Eye (tissue), 1 donor: ENCODE measurements at places on chromosomes 7 and 10.

GRCh38 chr10:71391701-71392100, 5.0 kb upstream of the CDH23 start:
- no peak for DNase-seq

DNA sequence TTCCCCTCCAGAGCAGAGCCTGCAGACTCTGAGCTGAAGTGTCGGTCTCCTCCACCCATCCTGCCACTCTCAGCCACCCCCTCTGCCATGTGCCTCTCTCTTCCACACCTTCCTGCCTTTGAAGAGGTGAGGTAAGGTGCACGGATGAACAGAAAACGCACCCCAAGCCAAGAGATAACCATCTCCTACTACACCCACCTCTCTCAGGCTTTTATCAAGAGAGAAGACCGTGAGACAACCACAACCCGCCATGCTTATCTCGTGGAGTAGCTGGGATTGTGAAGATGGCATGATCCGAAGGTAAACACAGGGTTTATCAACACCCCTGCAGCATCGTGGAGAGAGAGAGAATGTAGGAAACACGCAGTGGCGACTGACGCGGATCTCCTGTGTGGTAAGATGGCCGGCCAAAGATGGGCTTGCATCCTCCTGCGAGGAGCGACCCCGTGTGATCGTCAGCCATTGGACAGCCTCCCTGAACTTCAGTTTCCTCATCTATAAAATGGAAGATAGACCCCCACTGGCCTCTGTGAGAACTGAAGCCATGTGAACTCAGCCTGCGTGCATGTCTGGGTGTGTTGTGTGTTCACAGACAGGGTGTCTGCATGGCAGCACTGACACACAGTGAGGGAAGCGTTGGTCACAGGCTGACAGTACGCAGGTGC, 219.0 kb downstream of the DIP2C start:
- no peak for DNase-seq

GRCh38 chr10:72353028-72353964, 1.4 kb downstream of the DNAJB12 start:
- DNase-seq: peak; percentile 50

- DNase-seq: peak; percentile 20
These were observed 241.5 kb downstream of the PHTF2 start for GRCh38 chr7:78039790-78040776.

GRCh38 chr7:45638916-45639315, 64.7 kb downstream of the ADCY1 start:
- no peak for DNase-seq

GRCh38 chr10:31847515-31847914, 81.1 kb downstream of the ARHGAP12 start:
- no peak for DNase-seq

DNA sequence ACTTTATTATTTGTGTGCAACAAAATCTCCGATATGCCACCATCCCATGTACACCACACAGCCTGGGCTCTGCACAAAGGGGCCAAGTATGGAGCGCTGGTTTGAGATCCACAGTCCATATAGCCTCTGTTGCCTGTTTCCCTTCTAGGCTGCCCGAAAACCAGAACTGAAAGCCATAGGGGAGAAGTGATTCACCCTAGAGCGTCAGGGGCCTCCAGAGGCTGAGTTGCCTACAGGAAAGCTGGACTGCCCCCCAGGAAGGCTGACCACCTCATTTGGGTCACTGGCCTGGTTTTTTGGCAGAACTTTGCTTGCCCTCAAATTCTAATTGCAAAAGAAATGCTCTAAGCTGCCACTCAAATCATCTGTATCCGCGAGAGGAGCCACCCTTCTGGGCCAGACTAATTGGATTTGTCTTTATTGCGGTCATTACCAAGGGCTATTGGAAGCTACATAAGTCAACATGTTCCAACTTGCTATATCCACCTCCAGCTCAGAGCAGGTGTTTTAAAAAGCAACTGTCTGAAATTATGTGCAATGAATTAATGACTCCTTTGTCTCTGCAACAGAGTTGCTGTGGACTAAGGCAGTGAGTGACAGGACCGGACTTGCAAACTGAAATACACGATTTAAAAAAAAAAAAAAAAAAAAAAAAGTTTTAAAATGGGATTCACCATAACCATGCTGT, 28.3 kb upstream of the FRMD4A start:
- DNase-seq: peak; percentile 25

- no peak for DNase-seq
These were observed 14.8 kb upstream of the LSM8 start for GRCh38 chr7:118169146-118169545.

DNA sequence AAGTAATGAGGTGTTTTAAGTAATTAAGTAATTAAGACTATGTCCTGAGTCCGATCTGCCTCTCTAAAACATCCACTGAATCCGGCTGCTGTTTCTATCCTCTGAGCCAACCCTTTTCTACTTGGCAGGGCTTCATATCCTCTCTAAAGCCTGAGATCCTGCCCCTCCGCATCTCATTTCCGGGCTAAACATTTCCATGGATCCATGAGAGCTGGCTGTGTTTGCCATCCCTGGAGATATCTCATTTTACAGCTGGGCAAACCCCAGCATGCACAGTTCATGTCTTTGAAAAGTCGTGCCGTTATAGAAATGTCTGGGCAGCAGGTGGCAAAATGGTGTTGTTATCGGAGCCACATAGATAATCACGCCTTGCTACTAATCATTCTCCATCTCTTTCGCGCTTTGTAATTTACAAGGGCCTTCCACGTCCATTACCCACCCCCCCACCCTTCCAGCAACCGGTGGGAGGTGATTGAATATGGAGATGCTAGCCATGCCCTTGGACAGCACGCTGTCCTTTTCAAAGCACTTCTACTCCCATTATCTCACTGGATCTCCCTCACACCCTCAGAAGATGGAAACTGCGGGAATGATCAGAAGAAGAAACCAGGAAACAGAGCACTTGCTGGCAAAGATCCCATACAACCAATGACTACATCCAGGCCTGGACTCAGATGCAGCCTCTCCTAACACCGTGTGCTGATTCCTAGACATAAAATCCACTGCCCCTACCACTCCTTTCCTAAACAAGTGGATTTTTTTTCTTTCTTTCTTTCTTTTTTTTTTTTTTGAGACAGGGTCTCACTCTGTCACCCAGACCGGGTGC, 1189.2 kb downstream of the TYW1 start:
- DNase-seq: peak; percentile 71

GRCh38 chr7:90817846-90818245, 221.7 kb downstream of the CDK14 start:
- peak; percentile 16 for DNase-seq

DNA sequence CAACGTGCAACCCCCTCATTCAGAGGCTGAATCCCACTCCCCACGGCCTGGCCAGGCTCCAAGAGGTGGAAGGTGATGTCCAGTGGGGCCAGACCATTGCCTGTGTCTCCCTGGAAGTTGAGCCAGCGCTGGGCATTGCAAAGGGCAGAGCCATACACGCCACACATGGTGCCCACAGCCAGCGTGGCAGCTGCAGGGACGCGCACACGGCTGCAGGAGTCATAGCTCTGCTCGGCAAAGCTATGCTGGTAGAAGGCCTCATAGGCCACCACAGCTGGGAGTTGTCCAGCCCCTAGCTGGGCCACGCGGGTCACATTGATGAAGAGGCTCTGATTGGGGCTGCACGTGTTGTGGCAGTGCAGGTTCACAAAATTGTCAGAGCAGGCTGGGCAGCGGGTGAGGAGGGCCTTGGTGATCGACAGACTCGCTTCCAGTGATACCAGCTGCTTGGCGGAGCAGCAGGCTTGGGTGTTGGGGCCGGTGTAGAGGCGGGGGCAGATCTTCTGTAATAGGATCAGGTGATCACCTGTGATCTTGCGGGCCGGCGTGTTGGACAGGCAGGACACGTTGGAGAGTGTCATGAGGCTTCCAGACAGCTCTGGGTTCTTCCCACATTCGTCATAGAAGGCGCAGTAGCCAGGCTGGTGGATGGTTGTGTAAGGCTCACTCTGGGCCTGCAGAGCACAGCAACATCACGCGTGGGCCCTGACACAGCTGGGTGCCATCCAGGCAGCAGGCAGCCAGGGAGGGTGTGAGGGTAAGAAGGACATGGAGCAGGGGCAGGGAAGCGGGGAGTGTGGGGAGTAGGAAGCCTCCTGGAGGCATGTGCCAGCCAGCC, 1.2 kb downstream of the NPC1L1 start:
- DNase-seq: no peak

- DNase-seq: peak; percentile 54
These were observed 138.4 kb upstream of the TNS3 start for GRCh38 chr7:47720141-47720906.

DNA sequence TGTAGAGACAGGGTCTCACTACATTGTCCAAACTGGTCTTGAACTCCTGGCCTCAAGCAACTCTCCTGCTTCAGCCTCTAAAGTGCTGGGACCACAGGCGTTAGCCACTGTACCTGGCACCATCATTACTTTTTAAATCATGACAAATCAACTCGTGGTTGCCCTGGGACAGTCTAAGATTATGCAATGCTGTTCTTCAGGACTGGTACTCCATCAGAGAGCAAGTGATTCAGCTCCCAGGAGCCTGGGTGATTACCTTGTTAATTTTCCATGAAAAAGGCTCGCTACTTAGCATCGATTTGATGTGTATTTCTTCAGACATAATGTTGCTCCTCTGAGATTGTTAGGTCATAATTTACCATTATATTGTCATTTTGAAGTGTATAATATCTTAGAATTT, 158.9 kb upstream of the STEAP4 start:
- no peak for DNase-seq

- DNase-seq: no peak
These were observed 10.2 kb upstream of the FAM13C start for GRCh38 chr10:59372543-59372942.

DNA sequence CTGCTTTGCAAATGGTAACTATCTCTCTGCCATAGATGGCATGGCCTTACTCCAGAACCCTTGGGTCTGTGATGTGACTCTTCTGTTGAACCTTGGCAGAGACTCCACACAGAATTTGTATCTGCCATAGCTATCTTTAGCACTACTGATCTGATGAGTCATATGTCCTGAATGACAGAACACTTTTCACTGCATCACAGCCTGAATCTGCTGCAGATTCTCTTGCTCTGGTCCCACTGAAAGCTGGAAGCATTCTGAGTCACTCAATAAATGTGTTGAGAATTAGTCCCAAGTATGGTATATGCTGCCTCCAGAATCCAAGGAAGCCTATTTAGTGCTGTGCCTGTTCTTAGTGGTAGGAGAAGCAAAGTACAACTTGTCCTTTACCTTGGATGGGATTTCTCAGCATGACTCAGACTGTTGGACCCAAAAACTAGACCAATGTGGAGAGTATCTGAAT, 39.5 kb upstream of the ANKRD1 start:
- DNase-seq: no peak

GRCh38 chr7:12431886-12432556, 28.4 kb upstream of the VWDE start:
- no peak for DNase-seq

DNA sequence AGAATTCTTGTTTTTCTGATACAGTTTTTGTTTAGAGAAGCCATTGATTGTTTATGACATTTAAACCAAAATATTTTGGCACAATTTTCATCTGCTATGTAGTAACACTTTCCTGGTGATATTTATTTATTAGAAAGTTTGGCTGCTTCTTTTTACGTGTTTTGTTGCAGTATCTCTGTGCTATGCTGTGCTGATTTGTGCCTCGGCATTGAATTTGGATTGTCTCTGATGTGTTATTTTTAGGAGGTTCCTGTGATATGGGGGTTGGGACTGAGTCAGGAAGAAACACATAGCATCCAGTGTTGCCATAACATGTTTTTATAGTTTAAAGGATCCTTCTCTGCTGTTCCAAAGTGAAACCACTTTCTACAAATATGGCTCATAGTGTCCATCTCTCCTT, 1197.7 kb upstream of the LRRN3 start:
- DNase-seq: no peak

DNA sequence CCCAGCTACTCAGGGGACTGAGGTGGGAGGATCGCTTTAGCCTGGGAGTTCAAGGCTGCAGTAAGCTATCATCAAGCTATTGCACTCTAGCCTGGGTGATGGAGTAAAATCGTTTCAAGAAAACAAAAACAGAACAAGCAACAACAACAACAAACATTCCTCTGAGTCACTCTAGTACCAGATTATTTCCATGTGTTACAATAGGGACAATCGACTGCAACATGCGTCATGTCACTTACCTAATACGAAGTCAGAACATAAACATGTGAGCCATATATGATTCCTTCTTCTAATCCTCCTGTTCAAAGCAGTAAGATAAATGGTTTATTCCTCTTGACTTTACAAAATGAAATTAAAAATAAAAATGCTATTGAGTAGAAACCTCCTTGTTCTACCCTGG, 57.3 kb downstream of the ZNF438 start:
- DNase-seq: no peak

DNA sequence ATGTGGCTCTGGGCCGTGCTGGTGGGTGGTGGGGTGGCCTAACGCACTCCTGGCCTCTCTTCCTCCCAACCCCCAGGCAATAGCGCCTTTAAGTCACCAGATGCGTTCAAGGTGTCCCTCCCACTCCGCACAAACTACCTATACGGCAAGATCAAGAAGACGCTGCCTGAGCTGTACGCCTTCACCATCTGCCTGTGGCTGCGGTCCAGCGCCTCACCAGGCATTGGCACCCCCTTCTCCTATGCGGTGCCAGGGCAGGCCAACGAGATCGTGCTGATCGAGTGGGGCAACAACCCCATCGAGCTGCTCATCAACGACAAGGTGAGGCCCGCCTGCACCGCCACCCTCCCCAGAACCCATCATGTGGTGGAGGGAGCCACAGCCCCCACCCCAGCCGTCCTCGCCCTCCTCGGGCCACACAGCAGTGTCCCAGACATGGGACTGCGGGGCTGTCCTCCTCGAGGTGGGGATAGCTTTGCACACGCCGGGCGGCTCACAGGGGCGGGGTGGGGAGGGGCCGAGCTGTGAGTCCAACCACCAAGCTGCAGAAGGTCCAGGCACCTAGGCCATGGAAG, 7.8 kb downstream of the NPTX2 start:
- DNase-seq: no peak

- peak; percentile 40 for DNase-seq
These were observed 1.6 kb downstream of the ACHE start for GRCh38 chr7:100893910-100894721.

- DNase-seq: no peak
These were observed 128.0 kb downstream of the ADRA2A start for GRCh38 chr10:111204838-111205237.

DNA sequence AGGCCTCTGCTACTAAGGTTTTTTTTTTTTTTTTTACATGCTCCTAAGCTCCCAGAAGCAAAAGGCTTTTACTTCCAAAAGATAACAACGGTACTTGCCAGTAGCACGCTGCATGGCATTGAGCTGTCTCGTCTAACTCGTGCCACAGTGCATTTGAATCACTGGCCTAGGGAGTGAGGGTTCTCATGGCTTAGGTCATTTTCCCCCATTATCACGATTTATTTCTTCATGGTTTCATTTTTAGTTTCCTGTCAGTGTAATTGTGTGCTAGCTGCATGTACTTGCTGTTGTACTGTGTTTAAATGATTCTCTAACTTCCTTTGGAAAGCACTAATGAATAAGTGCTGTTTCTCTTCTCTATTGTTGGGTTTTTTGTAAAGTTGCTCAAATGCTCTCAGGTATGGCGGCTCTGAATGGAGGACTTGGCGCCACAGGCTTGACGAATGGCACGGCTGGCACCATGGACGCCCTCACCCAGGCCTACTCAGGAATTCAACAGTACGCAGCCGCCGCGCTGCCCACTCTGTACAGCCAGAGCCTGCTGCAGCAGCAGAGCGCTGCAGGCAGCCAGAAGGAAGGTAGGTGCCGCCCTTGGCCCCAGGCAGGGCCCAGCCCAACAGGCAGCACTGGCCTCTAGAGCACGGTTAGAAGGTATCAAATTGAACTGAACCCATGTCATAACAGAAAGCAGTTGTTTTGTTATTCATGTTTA, 290.5 kb downstream of the USP6NL start:
- DNase-seq: no peak

- DNase-seq: no peak
These were observed 49.1 kb upstream of the GPAM start for GRCh38 chr10:112232670-112233069.

GRCh38 chr7:13748998-13749397, 240.5 kb downstream of the ETV1 start:
- DNase-seq: peak; percentile 11
